ENCODE measurements at places on chromosomes 4 and X.

DNA sequence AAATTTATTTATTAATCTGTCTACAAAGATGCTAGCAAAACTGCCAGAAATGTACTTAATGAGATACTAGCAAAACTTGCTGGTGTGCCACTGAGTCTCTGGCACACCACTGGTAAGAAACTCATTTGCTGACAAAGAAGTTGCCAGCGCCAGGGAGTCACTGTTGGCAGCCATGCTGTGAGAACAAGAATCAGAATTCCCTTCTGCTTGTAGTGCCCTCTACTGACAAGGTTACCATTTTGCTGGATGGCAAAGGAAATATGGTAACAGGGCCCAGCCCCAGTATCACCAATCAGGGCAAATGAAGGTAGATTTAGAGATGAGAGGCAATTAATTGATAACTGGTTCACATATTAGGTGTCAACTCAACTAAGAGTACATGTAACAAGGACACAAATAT is 750.1 kb upstream of the ADGRL3 start:
- DNase-seq: no peak

DNA sequence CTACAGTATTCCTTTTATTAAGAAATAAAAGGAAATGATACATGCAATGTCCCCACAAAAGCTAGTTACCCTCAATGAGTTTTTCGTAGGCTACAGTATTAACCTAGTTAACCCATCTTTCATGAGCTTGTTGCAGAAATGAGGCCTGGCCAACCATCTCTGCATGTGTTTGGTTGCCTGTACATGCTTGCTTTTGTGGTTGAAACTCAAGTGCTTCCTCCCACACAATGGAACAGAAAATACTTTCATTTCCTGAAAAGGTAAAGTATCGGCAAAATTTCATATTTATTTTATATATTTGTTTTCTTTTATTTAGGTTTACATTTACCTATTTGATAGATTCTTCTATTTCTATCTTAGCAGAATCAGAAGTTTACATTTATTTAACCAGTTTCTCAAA is 214.6 kb upstream of the FAM241A start:
- no peak for DNase-seq

DNA sequence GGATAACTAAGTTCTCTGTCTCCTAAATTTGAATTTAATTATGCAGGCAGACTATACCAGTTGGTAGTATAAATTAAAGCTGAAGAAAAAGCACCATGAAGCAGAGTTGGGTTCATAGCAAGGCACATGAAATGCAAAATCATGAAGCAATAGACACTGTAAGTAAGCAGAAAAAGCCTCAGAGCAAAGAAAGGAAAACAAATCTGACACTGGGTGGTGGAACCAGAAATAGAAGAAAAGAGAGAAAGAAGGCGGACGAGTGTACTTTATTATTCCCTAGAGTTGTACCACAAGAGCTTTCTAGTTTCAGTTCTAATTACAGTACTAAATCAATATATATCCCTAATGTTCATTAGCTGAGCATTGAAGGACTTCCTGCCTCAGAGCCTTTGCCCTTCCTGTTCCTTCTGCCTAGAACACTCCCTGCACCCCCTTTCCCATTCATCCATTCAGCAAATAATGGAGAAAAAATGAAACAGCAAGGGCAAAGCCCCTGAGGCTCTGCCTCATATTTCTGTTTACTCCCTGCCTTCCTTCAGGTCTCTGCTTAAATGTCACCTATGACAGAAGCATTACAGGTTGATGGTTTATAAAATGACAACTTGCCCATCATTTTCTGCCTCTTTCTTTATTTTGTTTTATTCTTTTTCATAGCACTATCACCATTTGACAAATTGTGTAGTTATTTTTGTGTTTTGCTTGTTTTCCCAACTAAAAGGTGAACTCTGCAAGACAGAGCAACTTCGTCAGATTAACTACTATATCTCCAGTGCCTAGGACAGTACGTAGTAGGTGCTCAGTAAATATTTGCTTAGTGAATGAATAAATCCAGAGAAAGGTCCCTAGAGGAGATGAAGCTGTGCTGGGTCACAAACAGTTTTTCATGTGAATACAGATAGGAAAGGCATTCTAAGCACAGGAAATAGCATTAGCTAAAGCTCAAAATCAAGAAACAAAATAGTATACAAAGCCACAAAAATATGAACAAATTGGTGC is 154.0 kb upstream of the RASGEF1B start:
- DNase-seq: no peak

GRCh38 chrX:105018865-105019264 is 201.6 kb downstream of the TEX13A start:
- peak; percentile 25 for DNase-seq

DNA sequence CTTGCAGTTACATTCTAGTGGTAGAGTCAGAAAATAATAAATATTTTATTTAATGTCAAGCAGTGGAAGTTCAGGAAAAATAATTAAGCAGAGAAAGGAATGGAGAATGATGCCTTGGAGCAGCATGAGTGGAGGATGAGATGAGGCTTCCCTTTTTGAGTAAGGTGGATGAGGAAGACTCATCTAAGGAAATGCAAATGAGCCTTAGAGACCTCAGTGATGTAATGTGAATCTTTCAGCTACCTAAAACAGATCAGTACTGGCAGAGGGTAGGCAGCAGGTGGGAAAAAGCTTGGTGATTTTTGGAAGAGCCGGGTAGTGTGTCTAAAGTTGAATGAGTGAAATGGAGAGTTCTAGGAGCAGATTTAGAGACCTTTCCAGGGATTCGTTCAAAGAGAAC is 118.2 kb downstream of the GRID2 start:
- no peak for DNase-seq

DNA sequence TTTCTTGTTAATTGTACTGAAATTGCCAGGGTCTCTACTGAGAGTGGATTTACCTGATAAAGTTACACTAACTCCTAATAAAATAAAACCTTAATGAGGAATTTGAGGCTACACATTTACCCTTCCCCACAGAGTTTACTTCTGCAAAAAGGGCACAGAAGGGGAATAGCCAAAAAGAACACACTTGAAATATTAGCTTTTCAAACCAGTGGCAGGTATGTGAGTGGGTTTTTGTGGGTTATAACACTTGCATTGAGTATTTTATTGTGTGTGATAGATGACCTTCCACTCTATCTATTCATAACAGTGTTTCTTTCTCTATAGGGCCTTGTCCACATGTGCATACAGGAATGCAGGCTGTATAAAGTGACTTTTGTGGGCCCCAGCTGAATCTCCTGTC is 5.0 kb upstream of the GPR174 start:
- no peak for DNase-seq

DNA sequence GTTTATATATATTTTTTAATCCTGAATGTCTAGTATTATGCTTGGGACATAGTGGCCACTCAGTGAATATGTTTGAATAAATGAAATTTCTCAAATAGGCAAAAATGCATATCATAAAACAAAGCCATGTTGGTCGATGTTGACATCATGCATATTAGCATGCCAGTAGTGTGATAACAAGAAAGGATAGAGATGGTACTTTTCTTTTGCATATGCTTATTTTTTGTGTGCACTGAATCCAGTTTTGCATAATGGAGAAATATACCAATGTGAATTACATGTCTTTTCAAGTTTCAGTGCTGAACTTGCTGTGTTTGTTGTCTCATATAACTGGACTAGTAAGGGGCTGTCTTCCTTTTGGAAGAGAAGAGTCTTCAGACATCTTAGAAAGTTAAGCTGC is 7.5 kb downstream of the CPE start:
- DNase-seq: no peak

DNA sequence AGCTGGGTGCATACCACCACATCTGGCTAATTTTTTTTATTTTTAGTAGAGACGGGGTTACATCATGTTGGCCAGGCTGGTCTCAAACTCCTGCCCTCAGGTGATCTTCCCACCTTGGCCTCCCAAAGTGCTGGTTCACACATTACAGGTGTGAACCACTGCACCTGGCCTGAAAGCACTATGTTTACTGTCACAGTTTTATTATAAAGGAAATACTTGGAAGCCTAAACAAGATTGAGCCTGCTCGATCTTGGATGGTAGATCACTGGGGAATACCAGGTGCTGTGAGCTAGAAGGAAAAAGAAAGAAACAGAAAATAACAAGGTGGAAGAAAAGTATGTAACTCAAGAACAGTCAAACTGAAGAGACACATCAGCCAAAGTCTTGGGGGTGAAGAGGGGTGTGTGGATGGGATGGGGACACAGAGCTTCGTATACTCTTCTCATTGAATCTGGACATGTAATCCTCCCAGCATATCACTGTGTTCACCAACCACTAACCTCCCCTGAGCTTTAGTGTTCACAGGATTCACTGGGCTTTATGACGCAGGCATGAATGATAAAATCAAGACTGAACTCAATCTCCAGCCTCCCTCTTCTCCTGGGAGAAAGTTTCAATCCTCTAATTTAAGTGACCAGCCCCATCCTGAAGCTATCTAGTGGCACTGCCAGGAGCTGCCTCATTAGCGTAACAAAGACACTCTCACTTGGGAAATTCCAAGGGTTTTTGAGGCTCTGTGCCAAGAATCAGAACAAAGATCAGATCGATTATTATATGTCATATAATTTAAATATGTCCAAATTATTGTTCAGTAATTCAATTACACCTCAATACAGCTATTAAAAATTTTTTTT is 40.9 kb downstream of the PDS5A start:
- DNase-seq: no peak

DNA sequence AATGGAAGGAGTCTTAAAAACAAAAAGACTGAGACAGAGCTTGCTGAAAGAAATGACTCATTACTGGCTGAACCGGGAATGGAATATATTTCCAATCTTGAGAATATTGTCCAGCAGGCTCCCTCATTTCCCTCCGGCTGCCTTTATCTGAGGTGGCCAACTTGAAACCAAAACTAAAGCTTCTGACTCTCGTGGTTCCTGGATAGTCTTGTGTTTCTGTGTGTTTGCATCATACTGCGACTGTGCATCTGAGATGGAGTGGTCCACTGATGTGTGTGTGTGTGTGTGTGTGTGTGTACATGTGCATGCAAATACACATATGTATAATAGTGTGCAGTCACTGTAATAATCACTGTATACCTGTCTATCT is 145.6 kb upstream of the SCML1 start:
- peak; percentile 46 for DNase-seq

Data from LHCN-M2 (cell line).